GM23248 (cell line): ENCODE measurements at places on chromosomes 1 and 21.
A peak's percentile ranks its signal among the peaks of the same experiment; 100 is the strongest.

GRCh38 chr1:111513410-111514020 is 10.1 kb upstream of the ADORA3 start:
- DNase-seq: no peak

GRCh38 chr1:172940174-172940855 is 110.4 kb downstream of the TNFSF18 start:
- DNase-seq: no peak

DNA sequence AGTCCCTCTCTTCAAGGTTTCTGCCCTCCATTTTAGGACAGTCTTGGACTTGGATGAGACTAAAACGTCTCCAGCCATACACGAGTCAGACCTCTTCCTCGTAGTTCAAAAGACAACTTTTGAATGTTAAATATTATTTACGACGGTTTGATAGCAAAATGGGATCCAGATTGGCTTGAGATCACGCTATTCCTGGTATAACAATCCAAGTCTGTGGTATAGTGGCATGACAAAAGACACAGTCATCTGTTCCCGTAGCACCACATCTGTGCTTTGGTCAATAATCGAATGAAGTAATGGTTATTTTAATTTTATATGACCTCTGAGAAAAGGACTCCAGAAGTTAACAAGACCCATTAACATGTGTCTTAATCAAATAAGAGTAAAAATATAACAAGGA is 7.0 kb downstream of the PCP4 start:
- no peak for DNase-seq

- DNase-seq: no peak
Observed at GRCh38 chr1:10996100-10996499, 16.4 kb upstream of the TARDBP start.

GRCh38 chr1:165279882-165280281 is 76.6 kb downstream of the LMX1A start:
- DNase-seq: no peak

GRCh38 chr1:58238846-58239245 is 307.7 kb downstream of the OMA1 start:
- no peak for DNase-seq

GRCh38 chr1:55050283-55050682 is 10.9 kb downstream of the PCSK9 start:
- DNase-seq: peak; percentile 62

- peak; percentile 20 for DNase-seq
Observed at GRCh38 chr21:43211072-43211759, 42.4 kb downstream of the CRYAA start.

- peak; percentile 96 for DNase-seq
Observed at GRCh38 chr21:38646213-38646837, 148.0 kb upstream of the ERG start.

GRCh38 chr1:110070282-110070669 is 196 bp downstream of the ALX3 start:
- no peak for DNase-seq

DNA sequence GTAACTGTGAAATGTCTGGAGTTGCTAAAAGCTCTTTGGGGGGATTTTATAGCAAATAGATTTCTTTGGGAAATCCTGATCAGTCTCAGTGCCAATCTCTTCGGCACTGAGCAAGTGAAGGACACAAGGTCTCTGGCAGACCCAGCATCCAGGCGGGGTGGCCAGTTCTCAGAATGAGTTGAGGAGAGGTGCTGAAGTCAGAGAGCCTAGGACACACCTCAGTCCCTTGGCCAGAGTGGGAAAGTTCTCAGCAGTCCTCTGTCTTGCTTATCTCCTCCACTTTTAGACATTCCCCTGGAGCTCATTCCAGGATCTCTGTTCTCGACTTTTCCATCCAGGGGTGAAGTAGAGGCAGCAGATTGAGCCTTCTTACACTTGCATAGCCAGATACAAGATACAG is 6.7 kb downstream of the HLX start:
- DNase-seq: no peak

GRCh38 chr1:247210062-247210375 is 38.2 kb upstream of the ZNF124 start:
- DNase-seq: no peak

DNA sequence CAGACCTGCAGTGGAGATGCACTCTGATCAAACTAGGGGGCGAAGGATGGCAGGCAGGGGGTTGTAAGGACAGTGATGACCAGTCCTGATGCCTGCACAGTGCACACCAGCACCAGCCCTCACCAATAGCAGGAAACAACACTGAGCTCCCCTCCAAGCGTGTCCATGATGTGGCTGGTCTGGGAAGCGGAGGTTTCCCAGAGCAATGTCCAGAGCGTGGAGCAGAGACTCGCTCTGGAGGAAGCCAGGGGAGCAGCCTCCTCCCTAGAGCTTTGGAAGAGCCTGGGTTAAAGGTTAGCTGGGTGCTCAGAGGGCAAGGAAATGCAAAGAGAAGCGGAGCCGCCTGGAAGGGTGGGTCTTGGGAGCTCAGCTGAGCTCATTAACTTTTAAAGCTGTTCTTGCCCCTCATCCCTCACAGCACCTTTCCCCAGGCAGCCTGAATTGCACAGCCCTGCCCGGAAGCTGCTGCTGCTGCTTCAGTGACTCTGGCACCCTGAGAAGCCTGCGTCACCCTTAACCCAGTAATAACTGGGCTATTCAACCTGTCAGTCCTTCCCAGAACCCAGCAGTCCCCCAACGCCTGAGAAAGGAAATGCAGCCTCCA is 162.2 kb upstream of the RAB4A start:
- no peak for DNase-seq

DNA sequence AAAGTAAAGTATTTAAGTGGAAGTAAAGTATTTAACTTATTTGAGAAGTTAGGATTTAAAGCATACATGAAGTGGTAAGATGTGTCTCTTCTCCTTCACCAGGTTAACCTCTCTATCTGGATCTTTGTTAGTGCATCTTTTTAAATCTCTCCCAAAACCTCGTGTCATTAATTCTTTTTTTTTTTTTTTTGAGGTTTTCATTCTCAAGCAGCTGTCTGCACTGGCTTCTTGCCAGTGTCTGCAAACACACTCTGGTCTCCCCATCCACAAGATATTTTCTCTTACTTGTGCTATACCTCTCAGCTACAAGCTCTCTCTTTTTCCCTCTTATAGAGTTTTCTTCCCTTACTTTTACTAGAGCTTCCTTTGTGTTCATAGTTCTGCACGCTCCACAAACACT is 49.0 kb downstream of the CLDN17 start:
- DNase-seq: no peak

GRCh38 chr1:235238558-235238957 is 77.5 kb upstream of the RBM34 start:
- no peak for DNase-seq

DNA sequence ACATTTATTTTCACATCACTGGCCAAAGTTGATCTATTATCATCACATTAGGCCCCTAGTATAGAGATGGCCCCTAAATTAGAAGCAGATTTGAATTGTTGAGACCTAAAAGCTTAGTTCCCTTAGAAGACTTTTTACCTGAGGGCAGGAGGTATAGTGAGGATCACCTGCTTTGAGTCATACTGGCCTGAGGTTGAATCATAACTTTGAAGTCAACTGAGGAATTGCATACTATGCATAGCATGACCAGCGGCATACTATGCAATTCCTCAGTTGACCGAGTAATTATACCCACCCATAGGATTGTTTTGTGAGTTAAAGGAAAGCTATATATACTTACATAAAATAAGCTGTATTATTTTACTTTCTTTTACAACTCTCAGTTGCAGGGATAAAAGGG is 50.3 kb upstream of the DPH5 start:
- no peak for DNase-seq

DNA sequence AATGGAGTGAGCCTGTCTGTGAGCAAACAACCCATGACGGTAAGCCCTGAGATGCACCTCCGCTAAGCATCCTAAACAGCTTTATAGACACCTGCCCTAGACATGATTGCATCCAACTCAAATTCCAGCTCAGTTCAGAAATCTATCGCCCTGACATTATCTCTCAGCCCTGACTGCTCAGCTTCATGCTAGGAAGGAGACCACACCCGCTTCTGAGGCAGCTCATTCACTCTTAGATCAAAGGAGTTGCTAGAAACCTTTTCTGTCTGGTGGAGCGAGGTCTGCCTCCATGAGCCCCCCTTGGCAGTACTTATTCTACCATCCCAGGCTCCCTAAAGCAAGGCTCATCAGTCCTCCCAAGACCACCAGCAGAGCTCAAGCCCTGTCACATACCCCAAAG is 17.0 kb downstream of the IL10RB start:
- no peak for DNase-seq

- DNase-seq: peak; percentile 84
Observed at GRCh38 chr1:229759037-229759435, 133.0 kb downstream of the URB2 start.
